ENCODE measurements at places on chromosomes 7 and 10.
A peak's percentile ranks its signal among the peaks of the same experiment; 100 is the strongest.

- no peak for DNase-seq
Measured at GRCh38 chr7:96508371-96508770, 186.5 kb upstream of the SLC25A13 start.

GRCh38 chr10:58647376-58648112 is 134.9 kb downstream of the BICC1 start:
- DNase-seq: no peak

DNA sequence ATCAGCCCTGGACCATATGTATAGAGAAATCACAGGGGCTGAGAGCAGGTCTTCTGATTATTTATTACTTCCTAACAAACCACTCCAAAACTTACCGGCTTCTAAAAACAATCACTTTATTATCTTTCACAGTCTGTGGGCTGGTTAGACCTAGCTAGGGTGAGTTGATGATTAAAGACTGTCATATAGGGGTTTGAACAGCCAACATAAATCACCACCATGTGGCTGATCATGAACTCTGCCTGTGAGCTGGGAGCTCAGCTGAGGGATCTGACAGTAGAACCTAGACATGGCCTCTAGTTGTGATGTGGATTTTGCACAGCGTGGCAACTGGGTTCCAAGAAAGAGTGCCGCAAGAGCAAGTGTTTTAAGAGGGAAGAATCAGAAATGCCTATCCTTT is 305.4 kb downstream of the CSTF2T start:
- no peak for DNase-seq

GRCh38 chr7:2093843-2094220 is 138.9 kb downstream of the MAD1L1 start:
- DNase-seq: no peak

GRCh38 chr7:3243256-3243655 is 57.8 kb upstream of the SDK1 start:
- no peak for DNase-seq

GRCh38 chr10:116699049-116699448 is 43.3 kb downstream of the HSPA12A start:
- no peak for DNase-seq

- DNase-seq: no peak
Measured at GRCh38 chr7:2812831-2813230, 31.3 kb downstream of the GNA12 start.

DNA sequence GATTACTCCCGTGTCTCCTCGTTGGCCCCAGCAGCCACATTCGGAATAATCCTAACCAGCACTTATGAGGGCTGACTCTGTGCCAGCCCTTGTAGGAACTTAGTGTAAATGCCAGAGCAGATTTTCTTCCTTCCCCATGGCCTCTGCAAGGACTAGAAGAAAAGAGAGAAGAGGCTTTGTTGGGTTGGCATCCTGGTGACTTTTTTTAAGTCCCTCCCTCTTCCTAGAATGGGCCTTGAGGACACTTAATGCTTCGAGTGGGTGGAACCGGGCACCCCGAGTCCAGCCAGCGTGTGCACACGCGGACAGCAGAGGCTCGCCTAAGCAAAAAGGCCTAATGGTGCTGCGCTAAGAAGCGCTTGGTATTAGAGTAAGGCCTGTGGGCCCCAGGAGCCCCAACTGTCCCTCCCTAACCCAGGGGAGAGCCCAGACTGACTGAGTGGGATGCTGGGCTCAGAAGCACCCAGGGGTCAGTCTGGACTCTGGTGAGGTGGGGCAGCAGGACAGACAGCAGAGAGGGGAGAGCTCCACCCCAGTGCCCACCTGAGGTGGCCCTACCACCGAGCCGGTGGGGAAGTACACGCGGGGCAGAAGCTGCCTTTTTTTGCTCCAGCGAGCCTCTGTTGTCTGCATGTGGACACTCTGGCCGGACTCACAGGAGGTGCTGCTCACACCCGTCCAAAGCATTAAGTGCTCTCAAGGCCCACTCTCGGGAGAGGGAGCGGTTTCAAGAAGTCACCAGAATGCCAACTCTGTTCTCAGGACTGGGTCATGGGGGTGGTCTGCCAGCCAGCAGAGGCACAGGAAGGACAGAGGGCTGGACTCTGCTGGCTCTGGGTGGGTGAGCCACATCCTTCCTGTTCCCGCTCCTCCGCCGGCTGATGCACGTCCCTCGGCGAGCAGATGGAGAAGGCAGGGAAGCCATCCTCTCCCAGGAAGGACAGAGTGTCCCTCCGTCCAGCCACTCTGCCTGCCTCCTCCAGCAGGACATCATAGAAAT is 12.5 kb downstream of the ITPRIP start:
- DNase-seq: no peak

GRCh38 chr10:25492040-25492439 is 317.2 kb downstream of the GPR158 start:
- DNase-seq: no peak

- no peak for DNase-seq
Measured at GRCh38 chr10:49688261-49688846, 8.9 kb downstream of the C10orf53 start.

GRCh38 chr10:74957285-74957961 is 131.0 kb downstream of the KAT6B start:
- DNase-seq: no peak

DNA sequence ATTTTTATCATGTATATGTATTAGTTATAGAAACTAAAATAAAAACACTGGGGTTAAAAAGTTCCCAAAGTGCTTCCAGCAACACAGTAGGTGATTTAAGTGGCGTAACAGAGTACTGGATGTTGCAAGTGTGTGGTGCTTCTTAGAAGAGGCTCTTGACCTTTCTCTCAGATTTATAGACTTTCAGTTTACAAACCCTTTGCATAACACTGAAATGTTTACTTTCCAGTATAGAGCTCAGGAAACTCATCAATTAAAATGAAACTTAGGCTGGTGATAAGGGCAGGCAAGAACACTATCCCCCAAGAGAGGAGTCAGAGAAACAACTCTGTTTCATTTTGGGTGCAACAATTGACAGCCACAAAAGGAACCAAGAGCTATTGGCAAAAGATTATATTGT is 27.5 kb upstream of the SMC3 start:
- no peak for DNase-seq

DNA sequence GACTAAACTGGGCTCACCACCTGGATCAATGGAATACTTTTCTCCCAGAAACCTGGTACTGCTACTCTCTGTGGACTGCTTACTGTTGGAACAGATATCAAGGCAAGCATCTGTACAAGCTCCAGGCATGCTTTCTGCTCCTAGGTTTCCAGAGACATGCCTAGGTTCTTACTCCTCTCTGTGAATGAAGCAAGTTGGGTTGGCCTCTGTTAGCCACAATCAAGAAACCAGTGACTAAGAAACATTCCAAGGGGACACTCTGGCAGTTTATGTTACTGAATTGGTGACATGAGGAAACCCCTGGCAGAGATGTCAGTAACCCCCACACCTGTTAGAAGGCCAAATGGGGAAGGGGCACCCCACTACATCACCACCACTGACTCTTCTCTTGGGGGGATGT is 121.9 kb downstream of the GFRA1 start:
- no peak for DNase-seq

DNA sequence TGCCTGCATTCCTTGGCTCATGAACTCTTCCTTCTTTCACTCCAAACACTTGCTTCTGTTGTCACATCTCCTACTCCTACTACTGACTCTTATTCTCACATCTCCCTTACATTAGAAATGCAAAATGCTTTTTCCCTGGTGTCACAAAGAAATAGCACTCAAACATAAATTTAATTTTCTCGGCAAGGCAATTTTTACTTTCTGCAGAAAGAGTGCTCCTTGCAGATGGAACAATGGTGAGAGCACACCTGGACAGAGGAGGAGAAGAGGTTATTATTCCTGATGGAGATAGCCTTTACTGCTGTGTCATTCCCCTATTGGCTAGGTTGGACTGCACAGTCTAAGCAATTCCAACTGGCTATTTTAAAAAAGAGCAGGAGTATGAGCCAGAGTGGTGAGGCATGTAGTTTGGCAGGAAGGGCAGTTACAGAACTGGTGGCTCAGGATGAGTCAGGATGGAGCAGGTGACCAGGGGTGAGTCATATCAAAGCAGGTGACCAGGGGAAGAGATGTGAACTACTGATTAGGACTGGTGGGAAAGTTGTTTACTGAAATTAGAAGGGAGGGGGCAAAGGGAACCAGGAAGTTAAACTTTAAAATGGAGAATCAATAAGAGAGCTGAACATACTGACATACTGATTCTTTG is 52.9 kb downstream of the CYP2C9 start:
- no peak for DNase-seq

DNA sequence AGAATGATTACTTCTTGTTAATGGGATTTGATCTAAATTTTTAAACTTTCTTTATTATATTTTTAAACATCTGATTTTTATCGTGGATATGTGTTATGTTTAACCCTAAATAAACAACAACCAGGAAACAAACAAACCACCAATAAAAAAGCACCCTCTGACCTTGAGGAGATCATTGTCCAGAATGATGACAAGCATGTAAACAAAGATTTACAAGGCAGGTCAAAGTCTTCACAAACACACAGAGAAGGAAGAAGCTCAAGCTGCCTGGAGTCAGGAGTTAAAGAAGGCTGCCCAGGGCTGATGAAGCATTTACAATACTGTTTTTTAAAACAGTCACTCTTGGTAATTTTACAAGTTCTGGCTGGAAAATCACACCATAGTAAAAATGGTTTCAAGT is 31.0 kb upstream of the EGFR start:
- no peak for DNase-seq

DNA sequence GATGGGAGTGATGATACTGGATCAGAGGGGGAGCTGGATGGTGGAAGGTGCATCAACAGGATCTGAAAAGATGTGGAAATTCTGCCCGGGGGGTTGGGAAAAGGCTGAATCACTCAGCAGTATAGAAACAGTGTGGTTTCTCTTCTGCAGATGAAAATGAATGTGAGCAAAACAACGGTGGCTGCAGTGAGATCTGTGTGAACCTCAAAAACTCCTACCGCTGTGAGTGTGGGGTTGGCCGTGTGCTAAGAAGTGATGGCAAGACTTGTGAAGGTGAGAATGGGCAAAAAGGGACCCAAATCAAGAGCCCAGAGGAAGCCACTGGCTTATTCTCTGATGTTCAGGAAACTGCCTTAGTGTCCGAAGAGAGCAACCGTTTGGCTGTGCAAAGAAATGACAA is 12.9 kb downstream of the OIT3 start:
- DNase-seq: no peak

- DNase-seq: no peak
Measured at GRCh38 chr10:47452495-47453140, 31.3 kb downstream of the ANXA8 start.

DNA sequence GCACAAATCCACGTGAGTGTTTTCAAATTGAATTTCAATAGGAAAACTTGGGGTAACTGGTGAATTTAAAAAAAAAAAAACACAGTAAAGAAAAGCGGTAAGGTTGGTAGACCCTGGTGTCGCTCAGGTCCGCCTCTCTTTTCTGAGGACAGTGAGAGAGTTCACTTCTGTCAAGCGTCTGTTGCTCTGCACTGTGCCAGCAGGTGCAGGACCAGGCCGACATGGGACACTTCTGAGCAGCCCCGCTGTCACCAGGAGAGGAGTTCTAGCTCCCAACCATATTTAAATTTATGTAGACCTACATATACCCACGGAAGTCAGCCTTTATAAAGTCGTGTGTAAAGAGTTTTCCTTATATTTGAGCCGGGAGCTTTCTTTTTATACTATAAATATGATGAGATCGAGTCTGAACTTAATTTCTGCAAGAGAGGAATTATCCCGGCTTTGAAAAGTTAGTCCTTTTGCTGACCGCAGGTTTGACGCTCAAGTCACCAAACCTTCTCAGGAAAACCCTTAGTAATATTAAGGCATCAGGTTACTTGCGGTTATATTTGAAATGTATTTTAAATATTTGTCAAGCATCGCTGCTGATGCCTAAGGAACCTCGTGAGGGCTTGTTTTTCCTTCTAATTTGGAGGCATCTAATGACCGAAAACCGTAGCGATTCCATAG is 531 bp downstream of the IKZF1 start:
- no peak for DNase-seq

GRCh38 chr7:94394109-94394436 is 622 bp upstream of the COL1A2 start:
- DNase-seq: peak; percentile 70

DNA sequence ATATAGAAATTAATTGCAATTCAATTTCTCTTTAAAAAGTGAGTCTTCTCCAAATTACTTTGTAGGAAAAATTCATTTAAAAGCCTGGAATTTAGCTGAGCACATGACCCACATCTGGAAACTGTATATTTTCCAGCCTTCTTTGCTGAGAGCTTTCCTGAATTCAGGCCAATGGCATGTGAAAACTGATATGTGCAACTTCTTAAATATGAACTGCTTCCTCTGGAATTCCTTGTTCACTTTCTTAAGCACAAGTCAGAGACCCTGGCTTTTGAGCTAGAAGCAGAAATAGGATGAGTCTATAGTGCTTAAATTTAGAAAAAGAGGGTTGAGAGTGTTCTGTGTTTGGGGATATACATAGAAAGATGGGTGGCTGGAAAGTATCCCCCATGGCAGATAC is 365.1 kb upstream of the MTPN start:
- no peak for DNase-seq

DNA sequence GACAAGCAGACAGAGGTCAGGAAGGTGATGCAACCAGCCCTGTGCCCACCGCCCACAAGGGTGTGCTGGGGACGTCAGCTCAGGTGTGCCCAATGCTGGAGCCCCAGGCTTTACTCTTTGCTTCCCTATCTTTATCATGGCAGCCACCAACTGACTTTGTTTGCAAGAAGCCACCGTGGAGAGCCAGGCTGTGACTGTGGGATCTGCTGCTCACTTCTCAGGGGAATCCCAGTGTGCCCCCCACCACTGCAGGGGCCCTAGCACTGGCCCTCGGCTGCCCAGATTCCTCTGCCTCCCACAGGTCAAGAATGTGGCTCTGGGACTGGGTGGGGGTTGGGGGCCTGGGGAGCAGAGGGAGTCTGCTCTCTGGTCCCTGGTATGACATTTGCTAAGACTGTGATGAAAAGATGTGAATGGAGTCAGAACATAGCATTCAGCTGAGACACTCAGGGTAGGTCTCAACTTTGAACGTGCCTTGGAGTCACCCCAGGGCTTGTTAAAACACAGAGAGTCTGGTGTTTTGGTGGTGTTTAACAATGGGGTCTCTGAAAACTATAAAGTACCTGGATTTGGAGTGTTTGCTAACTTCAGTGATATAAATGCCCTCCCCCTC is 47.3 kb downstream of the ARHGAP22 start:
- DNase-seq: no peak

GRCh38 chr7:4871930-4872675 is 10.3 kb upstream of the PAPOLB start:
- DNase-seq: no peak

DNA sequence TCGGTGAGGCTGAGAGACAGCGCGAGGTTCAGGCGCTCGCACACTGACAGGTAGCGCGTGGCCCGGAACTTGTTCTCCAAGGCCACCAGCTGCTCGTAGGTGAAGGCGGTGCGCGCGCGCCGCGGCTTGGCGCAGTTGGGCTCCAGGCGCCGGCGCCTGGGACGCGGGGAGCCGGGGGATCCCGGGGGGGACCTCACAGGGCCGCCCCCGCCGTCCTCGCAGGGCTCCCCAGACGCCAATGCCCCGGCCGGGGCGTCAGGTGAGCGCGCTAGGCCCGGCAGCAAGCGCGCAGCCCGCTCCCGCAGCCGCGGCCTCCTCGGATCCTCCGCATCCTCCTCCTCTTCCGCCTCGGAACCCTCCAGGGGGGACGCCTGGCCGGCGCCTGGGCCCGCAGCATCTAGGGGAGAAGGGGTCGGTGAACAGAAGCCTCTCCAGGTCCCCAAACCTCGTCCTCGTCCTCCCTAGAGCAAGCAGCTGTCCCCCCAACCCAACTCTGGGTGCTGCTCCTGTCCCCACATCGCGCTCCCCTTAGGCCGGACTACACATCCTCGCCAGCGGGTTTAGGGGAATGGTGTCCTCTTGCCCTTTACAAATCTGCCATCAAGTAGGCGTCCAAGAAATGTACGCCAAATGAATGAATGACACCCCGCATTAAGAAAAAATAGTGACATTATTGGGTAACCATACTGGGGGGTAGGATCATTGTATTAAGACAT is 1.9 kb downstream of the NKX1-2 start:
- no peak for DNase-seq
